Suppressor macrophage treated with lipopolysaccharide for 4 hours (primary cell): ENCODE measurements at places on chromosomes 1 and 21.

DNA sequence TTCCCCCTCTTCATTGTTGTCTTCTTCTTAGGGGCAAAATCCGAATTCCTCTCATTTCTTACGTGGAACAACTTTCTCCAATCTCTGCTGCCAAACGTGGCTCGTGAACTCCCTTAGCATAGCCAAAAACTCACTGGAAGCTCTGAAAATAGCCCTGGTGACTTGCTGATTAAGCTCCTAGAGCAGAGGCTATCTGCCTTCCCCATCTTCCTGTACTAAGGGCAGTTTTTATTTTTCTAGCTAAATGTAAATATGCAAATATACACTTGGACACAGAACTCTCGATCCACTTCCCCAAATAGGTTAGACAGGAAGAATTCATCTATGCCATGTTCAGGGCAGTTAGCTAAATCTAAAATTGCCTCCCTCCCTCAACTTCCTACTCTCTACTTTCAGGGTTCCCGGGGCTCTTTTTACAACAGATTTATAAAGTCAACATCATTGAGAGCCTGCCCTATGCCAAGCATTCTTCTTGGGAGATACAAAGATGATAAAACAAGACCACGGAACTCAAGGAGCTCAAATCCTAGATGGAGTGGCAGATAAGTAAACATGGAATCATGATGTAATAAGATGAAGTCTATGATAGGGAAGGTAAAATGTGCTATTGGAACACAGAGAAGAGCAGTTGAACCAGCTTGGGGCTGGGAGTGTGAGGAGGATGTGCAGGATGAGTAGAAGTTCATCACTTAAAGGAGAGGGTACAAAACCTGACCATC is 59.4 kb upstream of the FMOD start:
- DNase-seq: peak; percentile 51

GRCh38 chr1:209643285-209644020 is 8.8 kb downstream of the LAMB3 start:
- DNase-seq: no peak

- peak; percentile 91 for DNase-seq
These were observed 47.6 kb downstream of the IER5 start for GRCh38 chr1:181135815-181136737.

DNA sequence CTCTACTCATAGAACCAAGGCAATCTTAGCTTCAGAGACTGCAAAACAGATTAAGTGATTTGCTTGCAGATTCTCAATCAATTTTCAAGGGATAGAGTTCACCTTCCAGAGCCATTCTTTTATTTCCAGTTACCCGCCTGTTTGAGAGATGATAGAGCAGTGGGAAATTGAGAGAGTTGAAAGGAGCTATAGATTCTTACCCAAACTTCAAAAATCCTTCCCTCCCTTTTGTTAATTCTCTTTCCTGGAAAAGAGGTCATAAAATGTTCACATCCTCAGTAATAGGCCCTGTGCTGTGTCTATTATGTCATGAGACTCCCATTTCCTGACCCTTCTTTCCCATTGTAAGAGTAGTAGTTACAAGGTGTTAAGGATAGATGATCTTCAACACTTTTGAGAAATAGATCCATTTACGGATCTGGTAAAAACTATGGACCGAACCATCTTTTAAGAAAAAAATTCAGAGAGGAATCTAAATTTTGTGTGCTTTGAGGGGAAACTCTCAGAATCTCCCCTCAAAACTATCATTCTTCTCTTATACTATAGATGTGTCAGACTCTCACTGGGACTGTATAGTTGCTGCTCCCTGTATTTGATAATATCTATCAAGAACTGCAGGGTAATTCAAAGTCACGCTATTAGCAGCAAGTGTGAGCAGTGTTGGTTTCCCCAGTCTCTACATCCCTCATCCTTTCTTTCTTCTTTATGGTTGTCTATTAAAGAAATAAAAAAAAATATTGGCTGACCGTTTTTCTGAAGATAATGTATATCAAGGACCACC is 8.0 kb downstream of the RGS4 start:
- no peak for DNase-seq

DNA sequence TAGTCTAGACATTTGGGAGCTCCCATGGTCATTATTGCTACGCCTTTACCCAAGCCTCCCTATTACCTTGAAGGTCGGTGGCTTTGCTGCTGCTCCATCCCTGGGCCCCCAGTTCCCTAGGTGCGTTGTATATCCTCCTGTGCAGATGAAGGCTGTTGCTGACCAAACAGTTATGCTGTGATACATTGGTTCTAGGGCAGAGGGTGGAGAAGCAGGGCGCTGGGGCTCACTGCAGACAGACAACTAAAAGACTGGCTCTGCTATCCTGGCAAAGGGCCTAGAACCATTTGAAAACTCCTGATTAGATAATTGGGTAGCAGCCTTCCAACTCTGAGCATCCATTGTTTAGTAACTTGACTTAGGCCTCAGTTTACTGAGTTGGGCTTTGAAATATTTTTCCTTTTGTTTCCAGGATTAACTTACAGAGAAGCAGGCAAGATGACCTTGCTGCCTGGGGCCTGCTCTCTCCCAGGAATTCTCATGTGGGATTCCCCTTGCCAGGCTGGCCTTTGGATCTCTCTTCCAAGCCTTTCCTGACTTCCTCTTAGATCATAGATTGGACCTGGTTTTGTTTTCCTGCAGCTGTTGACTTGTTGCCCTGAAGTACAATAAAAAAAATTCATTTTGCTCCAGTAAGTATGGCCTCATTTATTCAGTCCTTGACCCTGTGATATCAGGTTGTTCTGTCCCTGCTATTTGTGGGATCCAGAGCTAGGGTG is 15.5 kb downstream of the CHI3L2 start:
- DNase-seq: no peak

GRCh38 chr21:34082769-34083168 is 9.4 kb downstream of the MRPS6 start:
- DNase-seq: no peak
